Thymus (tissue), 14 donors: ENCODE measurements at places on chromosomes 11 and 22. TPM values are rescaled to one million over a fixed set of nuclear protein-coding genes. Genes with fewer than 3 reads are reported as not detected.

Gene DEFB131B
- total RNA-seq: not detected

Gene MS4A4A
- 14.1 TPM for total RNA-seq

Gene HMGXB4
- 9.5 TPM for total RNA-seq

Gene HPX
- total RNA-seq: 0.38 TPM

Gene MUC6
- total RNA-seq: 0.19 TPM

Gene NECTIN1
- 6.5 TPM for total RNA-seq

Gene SOX10
- total RNA-seq: under 0.01 TPM

Gene ELMOD1
- total RNA-seq: 0.05 TPM

Gene MN1
- 0.47 TPM for total RNA-seq

Gene KCNQ1OT1
- 0.42 TPM for total RNA-seq

Gene ANGPTL5
- not detected for total RNA-seq

Gene CD59
- 115 TPM for total RNA-seq

Gene RAC2
- 149 TPM for total RNA-seq

Gene CRYBB3
- 0.09 TPM for total RNA-seq

Gene MPZL3
- 3.9 TPM for total RNA-seq

Gene NLRP14
- 0.94 TPM for total RNA-seq

Gene GALNT18
- 7.9 TPM for total RNA-seq

Gene OR56A4
- total RNA-seq: not detected

Gene OR5A1
- not detected for total RNA-seq

Gene SPCS2
- total RNA-seq: 29.3 TPM
